ENCODE measurements at places on chromosomes 11 and 22.

GRCh38 chr11:118042796-118043195 is 34.1 kb upstream of the TMPRSS4 start:
- no peak for DNase-seq

DNA sequence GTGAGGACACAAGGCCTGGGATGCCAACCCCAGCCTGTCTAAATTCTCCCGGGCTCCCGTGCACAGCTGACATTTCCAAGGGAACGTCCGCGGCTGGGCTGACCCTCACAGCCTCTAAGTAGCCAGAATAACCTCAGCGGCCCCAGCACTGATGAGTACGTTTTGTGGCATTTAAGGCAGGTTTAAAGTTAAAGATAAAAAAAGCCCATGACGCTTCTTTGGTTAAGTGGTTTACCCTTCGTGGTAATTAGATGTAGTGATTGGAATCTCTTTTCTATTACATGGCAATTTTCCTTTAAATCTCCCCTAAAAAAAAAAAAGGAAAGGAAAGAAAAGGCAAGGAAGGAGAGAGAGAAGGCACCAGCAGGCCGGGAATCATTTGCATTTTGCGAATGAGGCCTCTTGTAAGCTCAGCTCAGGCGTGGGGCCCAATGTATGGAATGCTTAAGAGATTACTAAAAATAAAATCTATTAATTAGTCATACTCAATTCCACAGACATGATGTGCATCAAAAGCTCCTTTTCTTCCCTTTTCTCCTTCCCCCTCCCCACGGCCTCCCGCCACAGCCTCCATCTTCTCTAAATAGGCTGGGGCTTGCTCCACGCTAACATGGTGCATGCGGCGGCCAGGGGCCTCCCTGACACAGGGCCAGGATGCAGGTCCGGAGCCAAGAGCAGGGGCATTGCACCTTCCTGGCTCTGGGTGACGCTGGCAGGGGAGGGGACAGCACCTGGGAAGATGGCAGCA is 44.1 kb downstream of the MACROD1 start:
- no peak for DNase-seq

DNA sequence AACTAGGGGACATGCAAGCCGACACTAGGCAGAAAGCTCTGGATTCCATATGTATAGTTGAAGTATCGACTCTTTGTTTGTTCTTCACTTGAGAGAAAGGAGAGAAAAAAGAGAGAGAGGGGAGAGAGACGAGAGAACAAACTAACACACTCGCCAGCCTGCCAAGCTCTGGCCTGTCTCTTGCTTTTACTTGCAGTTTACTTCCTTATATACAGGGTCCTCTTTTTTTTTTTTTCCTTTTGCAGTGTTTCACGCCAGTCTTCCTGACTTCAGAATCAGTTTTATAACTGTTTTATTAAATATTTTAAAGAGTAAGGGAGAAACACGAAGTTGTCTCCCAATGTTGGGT is 19.9 kb downstream of the TEAD1 start:
- no peak for DNase-seq

DNA sequence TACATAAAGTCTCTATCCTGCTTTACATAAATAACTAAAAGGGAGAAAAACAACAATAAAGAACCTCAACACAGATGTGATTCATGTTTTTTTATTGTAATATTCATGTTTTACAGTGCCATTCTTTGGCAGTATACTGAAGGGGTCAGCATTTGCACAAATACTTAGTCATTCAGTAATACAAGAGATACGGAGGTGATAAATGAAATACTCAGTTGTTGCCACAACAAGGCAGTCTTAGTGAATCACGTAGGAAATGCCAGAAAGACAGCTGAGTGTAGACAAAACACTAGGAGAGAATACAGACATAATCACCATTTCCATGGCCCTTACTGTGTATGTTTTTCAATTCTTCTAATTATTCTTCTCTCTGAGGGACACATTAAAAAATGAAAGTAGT is 910.4 kb downstream of the METTL15 start:
- DNase-seq: no peak

Data from activated T-cell treated with anti-CD3 and anti-CD28 coated beads, Interleukin-2, amount 50 U/mL, for 48 hours (primary cell).